ENCODE measurements at places on chromosomes 12 and 14.

DNA sequence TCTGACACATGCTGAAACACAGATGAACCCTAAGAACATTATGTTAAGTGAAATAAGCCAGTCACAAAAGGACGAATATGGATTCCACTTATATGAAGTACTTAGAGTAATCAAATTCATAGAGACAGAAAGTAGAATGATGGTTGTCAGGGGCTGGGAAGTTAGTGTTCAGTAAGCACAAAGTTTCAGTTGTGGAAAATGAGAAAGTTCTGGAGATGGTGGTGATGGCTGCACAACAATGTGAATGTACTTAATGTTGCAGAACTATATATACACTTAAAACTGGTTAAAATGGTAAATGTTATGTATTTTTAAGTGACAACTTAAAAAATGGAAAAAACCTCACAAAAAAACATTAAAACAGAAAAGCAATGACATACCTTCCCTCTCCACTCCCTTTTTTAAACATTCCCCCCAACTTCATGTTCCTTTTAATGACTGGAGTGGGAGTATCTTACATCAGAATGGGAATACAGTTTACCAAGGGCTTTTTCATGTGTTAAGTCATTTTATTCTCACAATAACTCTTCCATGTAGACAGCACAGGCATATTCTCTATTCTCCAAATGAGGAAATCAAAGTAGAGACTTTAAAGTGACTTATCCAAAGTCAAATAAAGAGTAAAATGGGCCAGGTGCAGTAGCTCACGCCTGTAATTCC lies 24.0 kb downstream of the BTBD7 start:
- no peak for DNase-seq

GRCh38 chr12:109737631-109738030 lies 24.0 kb downstream of the FAM222A start:
- DNase-seq, result no peak

DNA sequence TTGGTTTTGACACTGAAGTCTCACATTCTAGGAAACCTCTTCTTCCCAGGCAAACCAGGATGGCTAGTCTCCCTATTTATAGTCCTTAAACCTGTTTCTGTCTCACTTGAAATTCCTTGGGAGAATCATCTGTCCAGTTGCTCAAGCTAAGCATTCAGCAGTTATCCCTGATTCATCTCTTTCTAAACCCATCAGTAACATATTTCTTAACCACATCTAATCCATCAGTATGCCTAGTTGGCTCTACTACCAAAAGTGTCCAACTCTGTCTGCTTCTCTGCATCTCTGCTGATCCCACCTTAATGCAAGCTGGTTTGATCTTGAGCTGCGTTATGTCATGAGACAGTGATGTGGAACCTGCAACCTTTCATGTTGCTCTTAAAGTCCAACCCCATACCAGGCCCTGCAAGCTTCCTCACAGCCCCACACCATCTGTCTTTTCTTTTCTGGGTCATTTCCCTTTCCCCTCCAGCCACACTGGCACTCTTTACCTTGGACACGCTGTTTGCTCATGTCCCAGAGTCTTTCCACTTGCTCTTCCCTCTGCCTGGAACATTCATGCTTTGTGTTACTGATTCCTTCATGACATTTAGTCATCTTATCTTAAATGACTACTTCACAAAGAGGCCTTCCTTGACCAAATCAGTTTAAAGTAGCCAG lies 380.8 kb upstream of the RGS6 start:
- DNase-seq, result no peak

GRCh38 chr12:29883525-29883924 lies 99.8 kb upstream of the TMTC1 start:
- DNase-seq, result no peak

DNA sequence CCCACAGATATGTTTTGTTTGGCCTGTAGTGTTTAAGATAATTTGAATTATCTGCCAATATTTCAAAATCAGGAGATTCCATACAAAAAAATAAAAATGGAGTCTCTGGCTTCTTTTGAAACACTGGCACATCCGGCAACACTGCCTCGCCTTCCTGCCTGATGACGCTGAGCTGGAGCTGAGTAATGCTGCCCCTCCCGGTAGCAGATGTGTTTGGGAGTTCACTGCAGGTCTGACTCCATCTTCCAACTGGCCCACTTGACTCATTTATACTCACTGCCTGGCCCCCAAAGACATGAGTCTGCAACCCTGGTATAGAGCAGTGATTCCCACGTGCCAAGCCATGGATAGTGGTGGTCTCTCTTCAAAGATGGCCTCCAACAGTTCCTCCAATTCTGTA lies 7.4 kb downstream of the CIT start:
- DNase-seq, result no peak

DNA sequence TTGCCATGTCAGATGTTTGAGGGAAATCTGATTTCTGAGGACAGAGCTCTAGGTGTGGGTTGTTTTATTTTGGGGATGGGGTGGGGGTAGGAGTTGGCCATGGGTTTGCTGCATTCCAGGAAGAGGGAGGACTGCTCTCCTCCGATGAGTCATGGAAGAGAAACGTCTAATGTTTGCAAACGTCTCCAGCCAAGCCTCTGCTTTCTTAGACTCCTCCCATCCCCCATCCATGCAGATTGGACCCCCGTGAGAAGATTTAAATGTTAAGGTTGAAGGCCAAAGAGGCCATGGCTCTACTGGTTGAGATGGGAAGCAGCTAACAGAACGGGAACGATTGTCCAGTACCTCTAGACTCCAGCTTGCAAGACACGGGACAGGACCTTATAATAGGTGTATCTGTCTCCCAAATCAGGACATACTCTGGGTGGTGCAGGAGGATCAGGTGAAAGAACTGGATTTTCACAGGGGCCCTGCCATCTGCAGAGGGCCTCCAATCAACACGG lies 11.4 kb upstream of the ATP2A2 start:
- no peak for DNase-seq

DNA sequence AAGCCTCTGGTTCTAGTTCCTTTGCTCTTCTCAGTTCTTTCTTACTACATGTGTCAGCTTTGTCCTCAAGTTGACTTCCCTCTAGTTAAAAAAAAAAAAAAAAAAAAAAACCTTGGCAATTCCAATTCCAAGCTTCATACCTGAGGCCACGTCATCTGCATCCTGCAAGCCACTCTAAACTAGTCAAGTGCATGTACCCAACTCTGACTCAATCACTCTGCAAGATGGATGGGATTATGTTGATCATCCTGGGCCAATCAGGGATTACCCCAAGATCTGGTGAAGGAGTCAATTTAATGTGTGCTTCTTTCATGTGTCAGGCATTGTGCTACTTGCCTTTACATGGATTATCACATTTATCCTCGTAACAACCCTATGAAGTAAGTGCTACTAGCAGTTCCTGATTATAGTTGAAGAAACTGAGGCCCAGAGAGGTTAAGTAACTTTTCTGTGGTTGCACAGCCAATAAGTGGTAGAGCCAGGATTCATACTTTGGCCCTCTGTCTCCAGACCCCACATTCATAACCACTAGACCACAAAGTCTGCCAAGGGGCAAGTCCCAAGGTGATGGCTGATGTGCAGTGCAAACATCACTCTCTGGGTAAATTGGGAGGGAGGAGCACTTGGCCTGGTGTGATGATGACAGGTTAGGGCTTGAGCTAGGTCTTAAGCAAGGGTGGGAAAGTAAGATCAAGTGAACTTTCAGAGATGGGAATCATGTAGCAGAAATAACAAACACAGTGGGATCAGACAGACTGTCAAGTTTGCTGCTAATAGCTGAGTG lies 17.3 kb upstream of the CCND2 start:
- no peak for DNase-seq

DNA sequence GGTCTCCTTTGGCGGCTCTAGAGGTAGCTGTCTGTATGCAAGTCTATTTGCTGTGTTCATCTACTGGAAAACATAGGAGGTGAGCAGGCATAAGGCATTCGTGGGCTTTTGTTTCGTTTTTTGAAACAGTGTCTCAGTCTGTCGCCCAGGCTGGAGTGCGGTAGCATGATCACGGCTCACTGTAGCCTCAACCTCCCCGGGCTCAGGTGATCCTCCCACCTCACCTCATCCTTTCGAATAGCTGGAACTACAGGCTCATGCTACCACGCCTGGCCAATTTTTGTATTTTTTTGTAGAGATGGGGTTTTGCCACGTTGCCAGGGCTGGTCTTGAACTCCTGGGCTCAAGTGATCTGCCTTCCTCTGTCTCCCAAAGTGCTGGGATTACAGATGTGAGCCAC lies 27.5 kb downstream of the FLVCR2 start:
- DNase-seq, result no peak

DNA sequence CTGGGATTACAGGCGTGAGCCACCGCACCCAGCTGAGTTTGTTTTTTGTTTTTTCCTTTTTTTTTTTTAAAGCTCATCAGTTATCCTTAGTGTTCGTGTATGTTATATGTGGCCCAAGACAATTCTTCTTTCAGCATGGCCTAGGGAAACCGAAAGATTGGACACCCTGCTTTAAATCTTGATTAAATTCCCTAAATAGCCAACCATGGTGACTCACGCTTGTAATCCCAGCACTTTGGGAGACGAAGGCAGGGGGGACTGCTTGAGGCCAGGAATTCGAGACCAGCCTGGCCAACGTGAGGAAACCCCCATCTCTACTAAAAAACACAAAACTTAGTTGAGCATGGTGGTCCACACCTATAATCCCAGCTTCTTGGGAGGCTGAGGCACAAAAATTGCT lies 131.1 kb downstream of the MED13L start:
- no peak for DNase-seq

- no peak for DNase-seq
These were observed 633.5 kb downstream of the RERGL start for GRCh38 chr12:17456486-17456885.

DNA sequence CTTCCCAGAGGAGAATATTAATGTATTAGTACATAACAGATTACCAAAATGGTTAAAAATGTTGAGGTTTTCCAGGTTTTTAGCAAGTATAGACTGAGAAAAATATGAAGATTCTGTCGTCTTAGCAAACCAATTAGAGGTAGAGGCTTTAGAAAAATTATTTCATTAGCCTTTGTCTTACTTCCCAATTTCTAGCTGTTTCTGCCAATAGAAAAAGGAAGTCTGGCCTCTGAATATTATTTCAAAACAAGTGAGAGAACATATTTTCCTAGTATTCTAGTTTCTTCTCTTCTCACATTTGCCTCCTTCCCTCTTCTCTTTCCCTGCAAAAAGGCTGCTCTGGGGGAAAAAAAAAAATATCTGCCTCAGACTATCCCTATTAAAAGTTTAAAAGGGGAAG lies 16.4 kb downstream of the IPO8 start:
- no peak for DNase-seq

DNA sequence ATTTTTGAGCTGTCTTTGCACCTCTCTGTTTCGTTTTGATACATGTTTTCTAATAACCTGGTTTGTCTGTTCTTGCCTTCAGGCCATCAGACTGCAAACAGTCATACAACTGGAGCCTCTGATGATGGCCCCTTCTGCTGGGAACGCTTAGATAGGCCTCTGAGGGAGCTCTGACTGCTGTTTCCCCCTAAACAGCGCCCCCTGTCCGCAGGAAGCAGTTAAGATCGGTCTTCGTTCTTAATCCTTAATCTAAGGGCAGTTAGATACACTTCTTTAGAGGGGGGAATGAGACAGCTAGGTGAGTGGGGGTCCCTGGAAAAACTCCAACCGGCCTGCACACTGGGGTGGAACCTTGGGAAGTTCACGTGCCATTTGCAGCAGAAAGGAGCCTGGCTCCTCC lies 1338.8 kb upstream of the SEL1L start:
- no peak for DNase-seq

GRCh38 chr12:132243596-132244310 lies 85.6 kb downstream of the GALNT9 start:
- DNase-seq, result no peak

GRCh38 chr12:49322367-49322707 lies 718 bp upstream of the TROAP start:
- DNase-seq, result no peak

DNA sequence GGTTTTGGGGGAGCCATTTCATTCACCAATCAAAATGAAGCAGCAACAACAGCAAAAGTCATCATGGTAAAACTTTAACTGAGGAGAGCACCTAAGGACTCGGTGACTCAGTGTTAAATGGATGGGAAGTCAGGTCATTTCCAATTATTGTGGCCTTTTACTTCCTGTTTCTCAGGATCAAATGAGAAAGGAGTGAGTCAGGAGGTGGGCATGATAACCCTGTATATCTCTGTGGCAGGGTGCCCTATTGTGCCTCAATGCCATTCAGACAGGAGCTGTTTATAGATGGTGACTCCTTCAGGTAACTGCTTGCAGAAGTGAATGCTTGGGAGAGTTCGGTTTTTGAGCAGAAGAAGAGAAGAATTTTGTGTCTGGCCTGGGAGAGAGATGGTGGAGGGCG lies 135.5 kb upstream of the CPM start:
- DNase-seq, result no peak

GRCh38 chr14:51504669-51505068 lies 147.0 kb upstream of the FRMD6 start:
- DNase-seq, result no peak

DNA sequence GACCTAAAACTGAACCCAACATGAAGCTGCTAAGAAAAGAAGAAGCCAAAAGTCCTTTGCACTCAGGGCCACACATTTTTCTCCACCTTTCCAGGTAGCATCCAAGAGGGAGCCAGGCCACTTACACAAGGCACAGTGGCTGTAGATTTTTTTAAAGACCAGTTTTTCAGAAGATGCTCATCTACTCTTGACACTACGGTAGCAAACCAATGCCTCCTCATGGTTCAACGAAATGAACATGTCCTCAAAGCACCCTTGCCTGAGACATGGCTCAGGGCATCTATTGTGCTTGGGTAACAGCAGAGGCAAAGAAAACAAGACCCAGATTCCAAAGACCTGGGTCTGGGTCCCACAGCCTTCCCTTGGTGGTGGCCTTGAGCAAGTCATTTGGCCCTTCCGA lies 22.3 kb downstream of the PRIMA1 start:
- DNase-seq, result no peak

- DNase-seq, result no peak
These were observed 7.4 kb upstream of the BEGAIN start for GRCh38 chr14:100594625-100594951.

GRCh38 chr14:32559048-32559447 lies 229.9 kb downstream of the AKAP6 start:
- DNase-seq, result no peak

DNA sequence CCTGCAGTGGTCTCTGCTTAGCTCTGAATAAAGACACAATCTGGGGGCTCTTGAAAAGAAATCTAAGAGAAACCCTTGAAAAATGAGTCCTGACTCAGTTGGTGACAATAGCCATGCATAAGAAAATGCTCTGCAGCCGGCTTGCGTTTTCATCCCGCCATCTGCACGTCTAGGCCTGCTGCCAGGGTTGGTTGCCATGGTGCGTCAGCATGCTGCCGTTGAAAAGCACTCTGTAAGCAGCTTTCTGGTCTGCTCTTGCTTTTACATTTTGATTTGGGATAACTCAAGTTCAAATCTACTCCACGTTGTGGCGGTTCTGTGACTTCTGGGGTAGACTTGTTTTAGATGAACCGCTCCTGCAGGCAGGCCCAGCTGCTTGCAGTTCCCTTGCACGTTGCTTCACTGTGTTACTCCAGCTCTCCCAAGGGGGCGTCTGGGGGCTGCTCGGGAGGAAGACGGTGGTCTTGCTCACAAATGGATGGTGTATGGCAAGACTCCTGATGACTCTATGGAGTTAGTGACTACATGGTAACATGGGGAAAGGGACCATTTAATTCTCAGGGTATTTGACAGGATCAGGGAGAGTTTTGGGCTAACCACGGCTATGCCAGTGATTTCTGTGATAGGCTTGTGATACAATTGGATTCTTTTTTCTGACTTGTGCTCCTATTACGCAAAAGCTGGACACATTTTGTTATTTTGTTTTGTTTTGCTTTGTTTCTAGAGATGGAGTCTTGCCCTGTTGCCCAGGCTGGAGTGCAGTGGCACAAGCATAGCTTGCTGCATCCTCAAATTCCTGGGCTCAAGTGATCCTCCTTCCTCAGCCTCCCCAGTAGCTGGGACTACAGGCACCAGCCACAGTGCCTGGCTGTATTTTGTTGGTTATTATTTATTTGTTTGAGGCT lies 15.8 kb downstream of the WNT5B start:
- no peak for DNase-seq
